ENCODE measurements at places on chromosomes 11 and 22. TPM values are rescaled to one million over a fixed set of nuclear protein-coding genes. Genes with fewer than 3 reads are reported as not detected.

Gene ARHGEF17
- total RNA-seq = 0.05 TPM

Gene CALCA
- not detected for total RNA-seq

Gene KRTAP5-10
- not detected for total RNA-seq

Gene MYEOV
- total RNA-seq = 0.42 TPM

Gene CBX6
- total RNA-seq = 116 TPM

Gene PRR33
- not detected for total RNA-seq

Gene NELL1
- not detected for total RNA-seq

Gene MMP7
- not detected for total RNA-seq

Gene RHOD
- 2.6 TPM for total RNA-seq

Gene FEN1
- 55.4 TPM for total RNA-seq
